ENCODE measurements at places on chromosomes 1 and 21.

DNA sequence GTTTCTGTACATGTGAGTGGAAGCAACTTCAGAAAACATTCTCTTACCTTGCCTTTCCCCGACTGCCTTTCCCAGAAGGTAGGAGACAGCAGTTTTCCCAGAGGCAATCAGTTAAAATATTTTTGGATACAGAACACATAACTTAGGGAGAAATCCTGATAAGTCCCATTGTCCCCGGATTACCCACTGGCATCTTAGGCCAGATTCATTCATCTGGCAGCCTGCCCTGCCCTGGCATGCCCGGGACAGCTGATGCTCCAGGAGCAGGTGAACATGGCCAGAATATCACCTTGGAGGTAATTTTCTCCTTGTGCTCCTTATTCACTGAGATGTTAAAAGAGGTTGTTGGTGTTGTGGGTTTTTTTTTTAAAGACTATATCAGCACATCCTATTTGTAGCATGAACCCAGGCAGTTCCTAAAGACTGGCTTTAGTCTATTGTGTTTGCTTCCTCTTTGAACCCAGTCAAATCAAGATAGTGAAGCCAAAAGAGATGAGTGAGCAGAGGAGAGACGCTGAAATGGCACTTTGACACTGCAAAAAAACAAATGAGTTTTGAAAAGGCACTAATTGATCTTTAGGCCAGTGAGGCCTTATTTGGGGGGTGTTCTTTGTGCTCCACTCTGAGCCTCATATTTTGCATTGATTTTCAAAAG, 139.6 kb downstream of the PLPP3 start:
- DNase-seq = no peak

GRCh38 chr1:168598892-168599291, 22.5 kb downstream of the XCL1 start:
- no peak for DNase-seq

- DNase-seq = no peak
These were observed 8.4 kb upstream of the NBPF11 start for GRCh38 chr1:148160343-148161052.

GRCh38 chr1:51342591-51343206, 12.3 kb upstream of the TTC39A start:
- no peak for DNase-seq

GRCh38 chr1:100322436-100323211, 29.7 kb upstream of the CDC14A start:
- DNase-seq = no peak

- no peak for DNase-seq
These were observed 135.8 kb downstream of the VAV3 start for GRCh38 chr1:107829036-107829770.

GRCh38 chr1:1073743-1074587, at the start of gene RNF223:
Gene RNF223, minus strand, starts transcription at chr1:1074306. Its CDS starts 1,740 bp downstream, at chr1:1072566.
- no peak for DNase-seq

- DNase-seq = no peak
These were observed 41.5 kb downstream of the C4BPA start for GRCh38 chr1:207145401-207146058.

DNA sequence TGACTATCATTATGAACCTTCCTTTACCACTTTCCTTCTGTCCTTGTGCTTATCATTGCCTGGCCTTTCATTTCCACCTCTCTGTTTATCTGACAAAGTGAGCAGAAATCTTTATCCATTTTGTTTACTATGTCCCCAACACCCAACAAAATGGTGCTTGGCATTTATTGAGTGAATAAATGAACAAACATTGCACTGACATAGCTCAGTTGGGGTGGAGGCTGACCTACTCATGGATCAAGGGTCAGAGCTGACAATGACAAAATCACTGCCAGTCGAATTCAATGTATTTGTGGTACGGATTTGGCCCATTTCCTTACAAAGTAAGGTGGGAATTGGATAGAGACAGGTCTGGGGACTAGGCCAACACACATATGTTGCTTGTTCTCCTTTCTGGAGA, 257.4 kb upstream of the PLXNA2 start:
- DNase-seq = no peak

- no peak for DNase-seq
These were observed 21.6 kb downstream of the TCEA3 start for GRCh38 chr1:23403038-23403336.

DNA sequence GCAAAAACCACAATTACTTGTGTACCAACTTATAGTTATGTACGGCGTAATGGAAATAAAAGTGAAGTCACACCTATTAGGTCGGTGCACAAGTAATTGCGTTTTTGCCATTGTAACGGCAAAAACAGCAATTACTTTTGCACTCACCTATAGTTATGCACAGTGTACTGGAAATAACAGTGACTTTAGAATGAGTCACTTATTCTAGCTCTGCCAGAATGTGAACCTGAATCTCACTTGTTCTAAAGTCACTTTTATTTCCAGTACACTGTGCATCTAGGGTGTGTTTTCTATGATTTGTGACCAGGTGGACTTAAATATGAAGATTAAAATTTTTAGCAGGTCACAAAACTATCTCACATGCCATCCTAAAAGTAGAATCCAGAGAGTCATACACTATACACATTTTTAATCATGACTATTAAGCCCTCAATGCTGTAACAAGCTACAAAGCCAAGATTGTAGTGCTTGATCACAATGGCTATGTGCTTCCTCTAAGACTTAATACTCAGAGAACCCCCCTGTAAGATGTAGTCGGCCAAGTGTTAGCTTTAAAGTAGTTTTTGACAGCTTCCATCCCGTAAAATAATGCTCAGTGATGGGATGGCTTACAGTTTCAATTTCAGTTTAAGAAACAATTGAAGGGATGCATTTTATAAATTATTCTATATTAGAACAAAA, 218.8 kb downstream of the NEGR1 start:
- no peak for DNase-seq

DNA sequence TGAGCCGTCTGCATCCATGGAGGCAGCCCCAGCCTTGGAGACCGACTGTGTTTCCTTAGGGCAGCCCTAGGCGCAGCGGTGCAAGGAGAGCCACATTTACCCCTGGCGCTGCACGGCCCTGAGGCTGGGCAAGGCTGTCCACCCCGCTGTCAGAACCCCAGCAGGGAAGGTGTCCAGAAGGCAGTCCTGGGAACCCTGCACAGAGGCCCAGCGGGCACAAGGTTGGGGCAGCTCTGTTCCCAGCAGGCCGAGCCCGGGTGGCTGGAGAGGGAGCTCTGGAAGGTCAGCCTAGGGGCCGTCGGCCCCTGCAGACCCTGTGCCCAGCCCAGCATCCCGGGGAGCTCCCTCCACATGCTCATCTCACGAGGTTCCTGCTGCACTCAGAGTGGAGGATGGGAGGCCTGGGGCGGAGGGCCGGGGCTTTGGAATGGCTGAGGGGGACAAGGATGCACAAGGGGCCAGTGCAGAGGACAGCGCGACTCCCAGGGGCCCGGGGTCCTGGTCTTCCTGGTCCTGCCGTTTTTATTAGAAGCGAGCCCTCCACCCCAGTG, 19.9 kb upstream of the SAMD11 start:
- DNase-seq = peak; percentile 1

GRCh38 chr21:38561613-38562581, 63.6 kb upstream of the ERG start:
- no peak for DNase-seq

GRCh38 chr1:149937759-149938158, 1.1 kb upstream of the MTMR11 start:
- no peak for DNase-seq

- DNase-seq = no peak
These were observed 153.5 kb downstream of the DPYD start for GRCh38 chr1:97767381-97767780.

DNA sequence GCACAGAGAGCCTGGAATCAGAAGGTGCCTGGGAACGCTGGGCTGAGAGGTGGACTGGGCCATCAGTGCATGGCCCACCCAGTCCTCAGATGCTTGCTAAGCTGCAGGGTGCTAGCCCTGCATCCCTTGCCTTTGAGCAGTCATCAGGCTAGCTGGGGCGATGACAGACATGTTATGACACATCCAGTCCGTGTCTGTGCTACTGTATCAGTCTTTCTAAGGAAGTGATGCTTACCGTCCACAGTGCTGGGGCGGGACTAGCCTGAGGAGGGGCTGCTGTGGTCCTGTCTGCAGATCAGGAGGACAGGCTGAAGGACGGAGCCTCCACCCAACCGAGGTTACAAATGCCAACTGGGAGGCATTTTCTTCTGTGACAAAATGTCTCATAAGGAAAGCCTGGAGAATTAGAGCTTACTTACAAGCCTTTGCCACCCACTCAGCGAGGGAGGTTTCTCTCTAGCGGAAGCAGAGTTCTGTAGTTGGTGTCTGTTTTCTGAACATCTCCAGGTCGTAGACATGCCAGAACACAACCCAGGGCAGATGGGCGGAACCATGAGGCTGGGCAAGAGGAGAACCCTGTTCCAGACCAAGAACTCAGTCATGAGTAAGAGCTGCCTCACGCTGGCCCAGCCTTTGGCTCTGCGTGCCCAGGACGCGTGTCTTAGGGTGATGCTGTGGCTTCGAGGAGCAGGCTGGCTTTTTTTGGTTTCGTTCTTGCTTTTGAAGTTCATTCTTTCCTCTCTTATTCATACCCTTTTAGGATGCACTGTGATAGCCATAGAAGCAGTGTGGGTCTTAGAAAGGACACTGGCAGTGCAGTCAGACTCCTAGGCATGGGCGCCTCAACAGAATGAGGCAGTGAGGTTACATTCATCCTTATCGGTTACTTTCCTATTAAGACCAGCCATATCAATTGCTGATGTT, 14.3 kb downstream of the SLFNL1 start:
- DNase-seq = no peak

DNA sequence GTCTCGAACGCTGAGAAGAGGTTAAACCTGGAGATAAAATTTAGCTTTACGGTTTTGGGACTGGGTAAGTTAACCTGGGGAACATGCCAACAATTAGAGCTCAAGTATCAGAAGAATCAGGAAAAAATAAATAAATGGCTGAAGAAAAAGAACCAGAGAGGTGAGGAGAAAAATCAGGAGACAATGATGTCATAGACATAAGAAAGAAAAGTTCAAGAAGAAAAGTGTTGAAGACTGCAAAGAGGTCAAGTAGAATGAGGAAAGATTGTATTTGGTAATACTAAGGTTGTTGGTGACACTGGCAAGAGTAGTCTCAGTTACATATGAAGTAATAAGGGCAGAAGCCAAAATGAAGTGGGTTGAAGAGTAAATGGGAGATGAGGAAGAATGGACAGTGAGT, 26.0 kb downstream of the CDKN2C start:
- no peak for DNase-seq

DNA sequence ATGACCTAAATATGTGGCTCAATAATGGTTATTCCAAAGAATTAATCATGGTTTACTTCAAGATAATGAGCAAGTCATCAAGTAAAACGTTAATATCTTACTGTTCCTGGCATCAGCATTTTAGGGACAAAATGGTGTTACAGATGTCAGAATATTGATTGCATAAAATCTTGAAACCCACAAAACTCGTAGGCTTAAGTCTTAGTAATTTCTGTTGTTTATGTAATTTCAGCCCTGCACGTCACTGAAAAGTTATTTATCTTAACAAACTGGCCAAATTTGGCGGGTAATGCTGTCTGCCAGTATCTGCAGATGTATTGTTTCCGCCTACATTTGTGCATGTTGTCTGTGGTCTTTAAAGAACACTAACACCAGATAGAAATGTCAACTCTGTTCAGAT, 25.8 kb downstream of the CDC7 start:
- no peak for DNase-seq

- peak; percentile 95 for DNase-seq
These were observed at the start of gene NCAM2 for GRCh38 chr21:20997636-20998455. Gene NCAM2, plus strand, starts transcription at chr21:20998409.

DNA sequence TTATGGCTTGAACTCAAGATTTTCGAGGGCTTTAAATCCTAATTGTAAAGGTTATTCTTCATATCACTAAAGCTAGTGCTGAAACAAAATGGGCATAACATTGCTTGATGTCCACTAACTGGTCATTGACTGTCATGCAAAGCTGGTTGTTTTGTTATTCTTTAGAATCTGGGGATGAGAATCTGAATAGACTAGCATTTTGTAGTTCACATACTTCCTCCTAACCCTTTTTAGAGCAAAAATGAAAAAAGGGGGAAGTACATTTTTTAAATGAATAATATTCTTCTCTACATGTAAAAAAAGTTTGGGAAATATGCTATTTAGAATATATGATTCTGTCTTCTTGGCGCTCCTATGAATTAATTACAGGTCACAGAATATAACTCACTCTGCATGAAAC, 72.2 kb upstream of the HMCN1 start:
- no peak for DNase-seq

- no peak for DNase-seq
These were observed 86.2 kb downstream of the TTC3 start for GRCh38 chr21:37159053-37159776.

GRCh38 chr21:38984568-38984967, 178.8 kb downstream of the ETS2 start:
- DNase-seq = no peak

GRCh38 chr1:186636786-186637185, 43.4 kb downstream of the PTGS2 start:
- no peak for DNase-seq

DNA sequence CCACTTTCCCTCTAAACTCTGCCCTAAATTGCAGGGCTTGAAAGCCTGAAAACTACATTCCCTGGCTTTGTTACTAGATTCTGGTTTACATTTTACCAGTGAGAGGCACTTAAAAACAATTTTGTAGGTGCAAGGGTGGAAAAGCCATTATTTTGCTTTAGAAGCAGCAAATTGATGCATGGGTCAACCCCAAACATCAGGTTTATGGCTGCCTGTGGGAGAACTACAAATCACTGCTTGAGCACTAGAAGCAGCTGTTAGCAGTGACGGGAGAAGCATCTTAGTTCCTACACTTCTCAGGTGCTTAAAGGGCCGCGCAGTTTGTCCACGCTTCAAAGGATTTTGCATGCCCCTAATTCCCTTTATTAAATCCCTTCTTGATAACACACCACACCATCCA, 417.2 kb downstream of the PCP4 start:
- DNase-seq = no peak

- DNase-seq = no peak
These were observed 9.9 kb upstream of the RNF187 start for GRCh38 chr1:228477263-228477662.

GRCh38 chr1:62288662-62289061, 30.6 kb downstream of the KANK4 start:
- no peak for DNase-seq

GRCh38 chr1:115677565-115677964, 35.8 kb downstream of the VANGL1 start:
- DNase-seq = peak; percentile 12

- DNase-seq = no peak
These were observed 661.5 kb upstream of the ZP4 start for GRCh38 chr1:238552271-238552670.

DNA sequence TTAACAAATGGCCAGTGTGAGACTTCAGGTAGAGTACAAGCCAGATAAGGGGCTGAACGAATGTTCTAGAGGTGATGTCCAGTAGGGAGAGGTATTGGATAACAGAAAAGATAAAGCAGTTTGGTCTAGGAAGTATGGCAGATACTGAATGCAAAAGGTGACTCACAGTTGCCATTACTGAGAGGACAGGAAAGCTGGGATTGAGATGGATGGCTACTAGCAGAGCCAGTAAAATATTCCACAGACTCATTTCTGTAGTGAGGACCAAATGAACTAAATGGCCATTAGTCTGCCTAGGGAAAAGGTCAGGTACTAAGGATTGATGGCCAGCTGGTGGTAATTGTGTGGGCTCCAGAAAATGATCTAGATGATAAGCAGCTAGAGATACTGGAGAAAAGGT, 11.5 kb downstream of the MACO1 start:
- DNase-seq = no peak

GRCh38 chr1:30762152-30762929, 4.8 kb upstream of the LAPTM5 start:
- DNase-seq = no peak

GRCh38 chr1:229295745-229296144, 24.8 kb downstream of the RAB4A start:
- DNase-seq = no peak

GRCh38 chr1:200731654-200732332, 6.9 kb upstream of the CAMSAP2 start:
- DNase-seq = no peak
